ENCODE measurements at places on chromosomes 1 and 21.

DNA sequence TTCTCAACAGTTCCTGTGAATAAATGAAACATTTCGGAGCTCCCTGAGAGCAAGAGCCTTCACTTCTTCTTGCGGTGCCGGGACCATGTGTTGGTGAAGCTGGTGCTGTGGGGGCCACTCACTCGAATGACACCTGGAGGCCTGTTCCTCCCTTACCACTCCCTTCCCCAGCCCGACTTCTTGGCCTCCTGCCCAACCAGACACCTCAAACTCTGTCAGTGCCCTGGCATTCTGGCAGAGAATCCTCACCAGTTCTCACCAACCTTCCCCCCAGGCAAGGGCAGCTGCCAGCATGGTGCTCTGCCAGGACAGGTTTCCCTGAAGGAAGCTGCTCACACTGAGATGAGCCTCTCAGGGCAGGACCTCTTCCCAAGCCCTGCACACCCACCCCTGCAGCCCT lies 68.3 kb downstream of the MPZL1 start:
- no peak for DNase-seq

DNA sequence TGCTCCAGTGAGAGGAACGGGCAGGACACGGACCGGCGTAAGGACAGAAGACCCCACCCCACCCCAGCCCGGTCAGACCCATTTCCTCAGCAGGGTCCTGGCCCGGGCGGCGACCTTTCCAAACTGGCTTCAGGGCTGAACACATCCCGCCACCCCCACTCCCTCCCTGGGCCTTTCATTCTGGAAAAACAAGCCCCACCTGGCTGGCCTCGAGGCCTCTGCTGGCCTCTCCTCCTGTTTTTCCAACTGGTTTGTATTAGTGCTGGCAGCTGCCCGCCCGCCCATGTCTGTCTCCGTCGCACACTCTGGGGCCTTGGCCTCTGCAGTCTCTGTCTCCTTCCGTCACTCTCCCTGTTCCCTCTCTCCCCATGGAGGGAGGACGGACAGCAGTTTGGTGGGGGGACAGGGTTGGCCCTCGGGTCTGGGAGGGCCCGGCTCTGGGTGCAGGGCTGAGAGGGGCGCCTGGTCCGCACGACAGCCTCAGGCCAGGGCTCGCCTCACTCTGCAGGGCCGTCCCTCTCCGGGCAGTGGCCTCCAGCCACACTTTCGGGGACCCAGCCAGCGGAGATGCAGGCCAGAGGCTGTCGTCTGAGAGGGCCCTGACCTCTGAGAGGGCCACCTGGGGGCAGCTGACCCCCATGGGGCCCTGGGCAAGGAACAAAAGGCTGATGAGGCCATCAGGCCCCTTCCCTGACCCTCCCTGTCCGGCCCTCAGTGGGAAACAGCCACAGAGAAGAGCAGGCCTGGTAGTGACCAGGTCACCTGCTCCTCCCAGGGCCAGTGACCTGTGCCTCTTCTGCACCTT lies 1.5 kb upstream of the MXRA8 start:
- no peak for DNase-seq

- DNase-seq: no peak
Observed at GRCh38 chr21:25807191-25807590, 72.4 kb downstream of the GABPA start.

GRCh38 chr1:186202271-186202764 lies 172.7 kb downstream of the TPR start:
- no peak for DNase-seq

GRCh38 chr1:44015206-44015605 lies 16.1 kb downstream of the SLC6A9 start:
- no peak for DNase-seq

- DNase-seq: no peak
Observed at GRCh38 chr1:31535561-31535960, 40.8 kb upstream of the TINAGL1 start.

- DNase-seq: no peak
Observed at GRCh38 chr1:23837908-23838307, 12.7 kb upstream of the HMGCL start.

DNA sequence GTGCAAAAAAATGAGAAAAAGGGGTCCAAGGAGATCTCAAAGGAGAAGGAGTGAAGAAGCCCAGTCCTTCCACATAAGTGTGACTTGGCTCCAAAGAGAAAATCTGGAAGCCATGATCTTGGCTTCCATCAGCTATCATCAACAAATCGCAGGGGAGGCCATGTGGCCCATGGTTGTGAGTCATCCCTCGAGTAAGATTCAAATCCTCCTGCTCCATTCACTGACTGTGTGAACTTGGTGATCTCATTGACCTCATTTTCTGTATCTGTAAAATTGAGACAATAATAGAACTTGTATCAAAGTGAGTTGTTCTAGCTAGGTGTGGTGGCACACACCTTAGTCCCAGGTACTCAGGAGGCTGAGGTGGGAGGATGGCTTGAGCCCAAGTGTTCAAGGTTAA lies 79.1 kb upstream of the OLIG2 start:
- no peak for DNase-seq

- no peak for DNase-seq
Observed at GRCh38 chr1:99232172-99232571, 32.1 kb upstream of the PLPPR4 start.

GRCh38 chr1:61740751-61741700 lies 1.3 kb upstream of the PATJ start:
- no peak for DNase-seq

DNA sequence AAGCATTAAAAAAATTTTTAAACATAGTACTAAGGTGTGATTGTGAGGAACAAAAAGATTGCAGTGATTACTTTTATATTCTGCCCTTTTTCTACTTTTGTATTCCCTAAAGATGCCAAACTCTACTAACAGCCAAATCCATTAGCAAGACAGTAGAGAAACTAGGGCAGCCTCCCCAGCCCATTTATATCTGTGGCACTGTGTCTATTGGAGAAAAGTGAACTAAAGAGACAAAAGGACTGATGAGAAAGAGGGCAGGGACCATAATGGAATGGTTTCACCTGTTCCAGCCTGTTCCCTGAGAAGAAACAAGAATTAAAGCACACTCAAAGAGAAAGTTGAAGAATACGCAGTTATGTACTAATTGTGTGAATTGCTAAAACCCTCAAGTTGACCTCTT lies 56.6 kb downstream of the ATG4C start:
- DNase-seq: no peak

GRCh38 chr1:93811326-93812065 lies 67.5 kb downstream of the DNTTIP2 start:
- no peak for DNase-seq

GRCh38 chr1:234014208-234014607 lies 109.7 kb downstream of the SLC35F3 start:
- DNase-seq: no peak

- peak; percentile 53 for DNase-seq
Observed at GRCh38 chr1:150875197-150876118, 941 bp downstream of the ARNT start.

GRCh38 chr1:187477103-187477502 lies 648.4 kb downstream of the PLA2G4A start:
- DNase-seq: no peak

DNA sequence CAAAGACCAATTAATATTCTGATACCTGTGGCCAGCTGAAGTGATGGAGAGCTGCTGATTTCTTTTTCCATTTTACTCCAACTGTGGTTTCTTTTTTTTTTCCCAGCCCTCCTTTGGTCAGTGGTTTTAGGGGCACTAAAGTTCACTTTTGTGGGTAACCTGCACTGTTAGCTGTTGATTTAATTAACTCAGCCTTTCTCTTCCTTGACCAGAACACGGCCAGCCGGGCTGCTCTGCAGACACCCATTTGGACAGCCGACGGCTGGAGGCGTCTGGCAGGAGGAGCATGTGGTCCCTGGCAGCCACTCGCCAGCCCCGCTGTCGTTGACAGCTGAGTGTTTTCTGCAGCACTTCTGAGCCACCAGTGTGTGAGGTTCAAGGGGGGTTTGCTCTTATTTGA lies 136.2 kb upstream of the RUNX3 start:
- no peak for DNase-seq

Measured in SHP77 treated with DMSO at 0.1 percent for 48 hours (cell line).